Activated CD8-positive, alpha-beta memory T cell treated with anti-CD3 and anti-CD28 coated beads for 1 hour (primary cell): ENCODE measurements at places on chromosomes 6 and 20.

DNA sequence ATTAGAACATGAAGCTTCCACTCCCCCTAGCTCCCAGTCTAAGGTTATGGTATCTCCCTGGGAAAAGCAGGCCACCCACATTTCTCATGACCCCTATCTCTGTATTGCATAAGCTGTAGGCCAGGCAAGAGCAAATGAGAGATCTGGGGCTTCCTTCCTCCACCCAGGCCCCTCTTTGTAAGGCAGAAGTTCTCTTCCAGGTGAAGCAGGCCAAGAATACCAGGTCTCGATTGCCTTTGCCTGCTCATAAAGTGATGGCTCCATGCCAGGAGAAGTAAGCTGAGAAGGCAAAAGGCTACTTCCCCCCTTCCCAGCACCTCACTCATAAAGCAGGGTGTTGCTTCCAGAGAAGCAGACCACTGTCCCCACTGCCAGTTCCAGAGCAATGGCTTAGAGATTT, 144.1 kb upstream of the KCNK16 start:
- DNase-seq, result no peak

- DNase-seq, result no peak
Measured at GRCh38 chr20:15362849-15363248, 1025.4 kb upstream of the FLRT3 start.

DNA sequence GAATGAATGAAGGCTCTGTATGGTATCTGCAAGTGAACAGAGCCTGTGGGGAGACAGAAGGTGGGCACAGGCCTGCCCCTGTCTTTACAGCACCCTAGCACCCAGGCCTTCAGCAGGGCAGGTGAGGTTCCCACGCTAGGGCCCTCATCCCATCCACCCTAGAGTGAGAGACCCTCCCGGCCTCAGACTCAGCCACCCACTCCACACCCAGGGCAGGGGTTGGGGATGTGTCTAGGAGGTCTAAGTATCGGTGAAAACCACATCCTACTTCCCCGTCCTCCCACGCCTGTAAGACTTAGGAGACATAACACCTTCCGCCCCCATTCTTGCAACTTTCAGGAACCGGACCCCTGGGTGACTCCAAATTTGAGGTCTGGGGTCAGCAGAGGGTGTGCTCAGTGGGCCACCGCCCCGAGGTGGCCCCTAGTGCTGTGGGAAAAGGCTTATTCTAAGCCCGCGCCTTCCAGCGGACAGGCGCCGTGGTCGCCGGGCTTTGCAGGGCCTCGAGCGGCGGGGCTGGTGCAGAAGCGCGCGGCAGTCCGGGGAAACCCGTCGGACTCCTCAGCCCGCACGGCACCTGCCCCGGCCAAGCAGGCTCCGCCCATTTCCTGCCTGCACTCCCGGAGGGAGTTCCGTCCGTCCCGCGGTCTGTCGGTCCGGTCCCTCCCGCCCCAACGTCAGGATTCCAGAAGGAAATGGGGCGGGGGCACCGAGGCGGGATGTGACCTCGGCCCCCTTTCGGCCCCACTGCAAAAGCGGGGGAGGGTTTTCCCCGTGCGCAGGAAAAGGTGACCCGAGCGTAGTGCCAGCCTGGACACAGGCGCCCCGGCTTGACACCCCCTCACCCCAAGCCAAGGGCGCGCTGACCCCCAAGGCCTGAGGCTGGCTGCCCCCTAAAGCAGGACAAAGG, 868 bp downstream of the SAMD10 start:
- DNase-seq, result no peak

GRCh38 chr6:11584244-11584643, 46.7 kb downstream of the TMEM170B start:
- DNase-seq, result no peak

DNA sequence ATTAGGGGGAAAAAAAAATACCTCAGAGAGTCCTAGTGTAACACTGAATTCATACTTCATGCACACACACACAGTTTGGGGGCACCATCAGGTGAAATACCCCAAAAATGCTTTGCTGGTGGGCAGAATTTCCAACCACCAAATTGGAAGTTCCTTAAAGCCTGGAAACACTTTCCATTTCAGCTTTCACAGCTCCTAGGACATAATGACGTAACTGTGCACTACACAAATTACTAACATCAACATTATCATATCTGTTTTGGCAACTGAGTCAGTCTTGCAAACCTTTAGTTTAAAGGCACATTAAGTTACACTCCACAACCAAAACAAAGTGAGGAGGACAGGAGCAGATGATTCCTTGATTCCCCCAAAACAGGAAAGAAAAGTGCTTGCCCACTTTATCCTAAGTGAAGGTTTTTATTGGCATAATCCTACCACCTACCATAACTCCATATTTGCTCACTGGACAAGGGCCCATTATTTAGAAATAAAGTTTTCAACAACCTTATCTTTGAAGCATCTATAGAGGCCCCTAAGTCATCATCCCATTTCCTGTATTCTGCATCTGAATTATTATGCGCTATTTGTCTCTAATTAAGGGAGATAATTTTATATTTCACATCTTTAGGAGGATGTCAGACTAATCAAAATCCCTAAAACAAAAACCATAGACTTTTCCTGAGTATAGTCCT, 3.4 kb downstream of the MBOAT1 start:
- no peak for DNase-seq
